ENCODE measurements at places on chromosomes 1 and 21.

DNA sequence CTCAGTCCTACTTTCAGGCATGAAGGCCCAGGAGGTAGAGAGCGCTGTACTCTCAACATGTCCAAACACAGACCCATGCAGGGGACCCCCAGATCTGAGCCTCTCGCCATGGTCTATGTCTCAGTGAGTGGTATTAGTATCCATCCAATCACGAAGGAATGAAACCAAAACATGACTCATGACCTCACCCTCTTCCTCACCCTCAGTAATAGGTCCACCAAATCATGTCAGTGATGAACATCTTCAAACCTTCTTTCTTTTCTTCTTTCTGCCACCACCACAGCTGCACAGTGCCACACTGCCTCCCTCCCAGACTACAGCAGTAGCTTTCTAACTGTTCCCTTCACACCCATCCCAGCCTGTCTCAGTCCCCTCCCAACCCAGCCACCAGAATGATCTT, 16.8 kb downstream of the C1orf116 start:
- DNase-seq, result no peak
- H3K4me3 ChIP-seq, result no peak overlapping the region
- H3K27ac ChIP-seq, result no peak overlapping the region
- no peaks in the 10 kb centered on the region for H3K4me1 ChIP-seq
- no peaks in the 10 kb centered on the region for H3K36me3 ChIP-seq
- H3K27me3 ChIP-seq, result peaks cover 6% of the 10 kb centered on the region

- H3K27ac ChIP-seq, result no peak overlapping the region
- DNase-seq, result no peak
- no peaks in the 10 kb centered on the region for H3K36me3 ChIP-seq
- no peak overlapping the region for H3K4me3 ChIP-seq
- H3K27me3 ChIP-seq, result peaks cover 3% of the 10 kb centered on the region
- no peaks in the 10 kb centered on the region for H3K4me1 ChIP-seq
Observed at GRCh38 chr1:36829961-36830360, 204.4 kb downstream of the GRIK3 start.

GRCh38 chr1:158021721-158022120, 28.3 kb downstream of the KIRREL1 start:
- no peak for DNase-seq
- no peak overlapping the region for H3K27ac ChIP-seq
- H3K4me1 ChIP-seq, result no peaks in the 10 kb centered on the region
- H3K4me3 ChIP-seq, result no peak overlapping the region

- H3K36me3 ChIP-seq, result no peaks in the 10 kb centered on the region
- H3K27me3 ChIP-seq, result peaks cover 8% of the 10 kb centered on the region
Observed at GRCh38 chr1:233470741-233471499, 143.0 kb upstream of the KCNK1 start.

GRCh38 chr21:32349333-32349944, 43.4 kb downstream of the URB1 start:
- peaks cover 73% of the 10 kb centered on the region for H3K36me3 ChIP-seq
- no peaks in the 10 kb centered on the region for H3K4me1 ChIP-seq
- H3K4me3 ChIP-seq, result no peak overlapping the region
- no peaks in the 10 kb centered on the region for H3K27me3 ChIP-seq

DNA sequence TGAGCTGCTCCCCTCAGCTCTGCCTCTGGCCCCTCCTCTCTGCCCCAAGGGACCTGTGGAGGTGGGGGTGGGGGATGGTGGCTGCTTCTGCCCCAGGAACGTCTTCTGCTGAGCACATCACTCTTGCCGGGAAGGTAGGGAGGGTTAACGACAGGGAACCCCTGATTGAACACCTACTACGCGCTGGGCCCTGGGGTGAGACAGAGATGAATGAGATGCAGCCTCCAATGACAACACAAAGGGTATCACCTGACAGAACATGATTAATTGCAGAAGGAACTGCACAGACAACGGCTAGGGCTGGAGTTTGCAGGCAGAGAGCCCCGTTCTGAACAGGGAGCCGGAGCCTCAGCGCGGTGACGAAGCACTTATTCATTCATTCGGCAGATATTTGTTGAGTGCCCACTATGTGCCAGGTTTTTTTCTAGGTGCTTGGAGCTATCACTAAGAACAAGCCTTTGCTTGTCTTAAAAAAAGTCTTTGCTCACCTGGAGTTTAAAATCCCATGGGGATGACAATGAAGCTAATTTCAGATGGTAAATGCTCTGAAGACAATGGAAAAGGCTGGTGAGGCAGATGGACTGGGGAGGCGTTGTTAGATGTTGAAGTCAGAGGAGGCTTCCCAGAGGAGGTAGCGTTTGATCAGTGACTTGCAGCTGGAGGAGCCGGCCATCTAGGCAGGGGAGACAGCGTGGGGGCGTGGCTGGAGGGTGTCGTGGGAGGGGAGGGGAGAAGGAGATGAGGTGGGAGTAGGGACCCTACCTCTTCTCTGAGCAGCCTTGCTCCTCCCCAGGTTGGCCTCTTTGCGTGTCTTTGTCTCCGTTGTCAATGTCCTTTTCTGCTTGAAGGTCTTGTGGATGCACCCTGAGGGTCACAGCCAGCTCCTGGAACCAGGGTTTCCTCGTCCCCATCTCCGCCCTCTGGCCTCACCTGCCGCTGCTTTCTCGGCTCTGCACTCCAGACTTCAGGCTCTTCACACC, 103.1 kb upstream of the CSF3R start:
- peaks cover 14% of the 10 kb centered on the region for H3K27me3 ChIP-seq
- H3K4me3 ChIP-seq, result no peak overlapping the region
- H3K27ac ChIP-seq, result no peak overlapping the region
- H3K36me3 ChIP-seq, result no peaks in the 10 kb centered on the region
- H3K4me1 ChIP-seq, result no peaks in the 10 kb centered on the region

DNA sequence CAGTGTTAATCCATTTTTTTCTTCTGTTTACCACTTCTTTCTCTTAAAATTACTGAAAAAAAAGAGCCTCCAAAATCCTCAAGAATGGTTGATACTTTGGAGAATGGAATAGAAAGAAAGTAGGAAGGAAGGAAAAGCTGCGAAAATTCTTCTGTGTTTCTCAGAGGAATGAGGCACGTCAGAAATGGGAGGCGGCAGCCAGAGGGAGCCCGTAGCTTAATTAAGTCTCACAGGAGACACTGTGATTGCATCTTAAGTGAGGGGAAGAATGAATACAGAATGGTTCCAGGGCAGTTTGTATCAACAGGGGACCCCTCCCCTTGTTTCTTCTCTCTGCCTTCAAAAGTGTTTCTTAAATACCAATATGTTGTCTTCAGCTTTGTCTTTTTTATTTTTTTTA, 1099.5 kb downstream of the PLA2G4A start:
- no peaks in the 10 kb centered on the region for H3K36me3 ChIP-seq
- no peaks in the 10 kb centered on the region for H3K4me1 ChIP-seq
- DNase-seq, result no peak
- no peaks in the 10 kb centered on the region for H3K27me3 ChIP-seq

DNA sequence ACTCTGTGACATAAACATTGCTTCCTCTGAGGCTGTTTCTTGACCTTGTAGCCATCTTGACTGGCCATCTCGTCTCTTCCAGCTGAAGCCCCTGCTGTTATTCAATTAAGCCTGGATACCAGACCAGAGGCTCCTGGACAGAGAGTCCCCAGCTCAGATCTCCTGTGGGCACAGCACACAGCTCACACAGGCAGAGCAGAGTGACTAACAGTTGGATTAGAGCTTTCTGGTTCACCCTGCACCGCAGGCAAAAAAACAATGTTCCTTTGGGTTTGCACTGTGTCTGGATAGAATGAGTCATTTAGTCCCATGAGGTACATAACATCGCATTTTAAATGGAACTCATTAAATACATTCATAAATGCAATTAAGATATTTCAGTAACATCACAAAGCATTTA, 33.4 kb upstream of the USH2A start:
- no peaks in the 10 kb centered on the region for H3K36me3 ChIP-seq
- H3K4me3 ChIP-seq, result no peak overlapping the region
- no peak for DNase-seq
- no peaks in the 10 kb centered on the region for H3K27me3 ChIP-seq
- no peaks in the 10 kb centered on the region for H3K4me1 ChIP-seq

- H3K4me1 ChIP-seq, result no peaks in the 10 kb centered on the region
- H3K4me3 ChIP-seq, result no peak overlapping the region
- peaks cover 5% of the 10 kb centered on the region for H3K27me3 ChIP-seq
- no peaks in the 10 kb centered on the region for H3K36me3 ChIP-seq
- no peak for DNase-seq
Observed at GRCh38 chr1:203163891-203164635, 11.6 kb downstream of the MYBPH start.

DNA sequence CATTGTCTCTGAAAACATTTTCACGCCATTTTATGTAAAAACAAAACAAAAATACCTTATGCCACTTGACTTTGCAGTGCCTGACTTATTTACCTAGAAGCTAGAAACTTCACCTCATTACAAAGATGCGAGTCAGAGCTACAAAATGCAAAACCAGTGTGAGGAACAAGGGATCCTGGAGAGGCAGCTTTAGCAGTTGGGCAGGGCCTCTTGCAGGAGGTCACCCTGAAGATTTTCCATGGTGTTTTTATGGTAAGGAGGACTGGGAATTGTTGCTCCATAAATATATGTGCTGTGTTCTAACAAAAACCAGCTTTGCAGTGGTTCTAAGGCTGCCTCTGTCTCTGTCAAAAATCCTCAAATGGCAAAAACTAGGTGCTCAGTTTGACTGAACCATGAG, 36.4 kb upstream of the TARBP1 start:
- H3K27ac ChIP-seq, result peak overlapping the region; percentile 31
- no peak overlapping the region for H3K4me3 ChIP-seq
- H3K27me3 ChIP-seq, result no peaks in the 10 kb centered on the region
- DNase-seq, result no peak
- H3K4me1 ChIP-seq, result peaks cover 23% of the 10 kb centered on the region

DNA sequence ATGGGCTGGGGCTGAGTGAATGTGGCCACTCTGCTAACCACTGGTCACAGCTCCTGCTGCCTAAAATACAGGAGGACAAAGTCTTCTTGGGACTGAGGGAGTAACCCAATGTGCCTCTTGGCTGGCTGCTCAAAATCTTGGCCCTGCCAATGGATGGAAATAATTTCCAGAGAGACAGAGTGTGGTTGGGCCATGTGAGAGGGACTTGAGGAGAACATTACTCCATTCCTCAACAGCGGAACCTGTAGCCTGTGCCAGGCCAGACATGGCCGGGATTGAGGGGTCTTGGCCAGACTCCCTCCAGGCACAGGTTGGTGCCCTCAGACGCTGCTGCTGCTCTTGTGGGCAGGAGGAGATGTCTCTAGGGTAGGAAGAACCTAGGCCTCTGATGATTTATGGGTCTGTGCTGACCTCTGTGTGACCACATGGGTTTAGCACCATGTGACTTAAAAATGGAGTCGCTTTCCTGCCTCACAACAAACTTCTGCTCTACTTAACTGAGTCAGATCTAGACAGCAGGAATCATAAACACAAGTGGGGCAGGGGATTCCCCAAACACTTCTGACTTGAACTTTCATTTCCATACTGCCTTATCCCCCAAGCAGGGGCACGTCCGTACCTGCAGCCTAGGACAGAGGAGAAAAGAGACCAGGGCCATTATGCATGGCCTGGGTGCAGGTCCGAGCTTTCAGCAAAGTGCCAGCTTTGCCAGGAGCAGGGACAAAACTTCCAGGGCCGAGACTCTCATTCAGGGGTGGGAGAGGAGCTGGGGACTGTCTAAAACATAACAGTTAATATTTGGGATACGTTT, 79.2 kb downstream of the CD34 start:
- no peaks in the 10 kb centered on the region for H3K27me3 ChIP-seq
- H3K27ac ChIP-seq, result peak overlapping the region; percentile 83
- peak; percentile 83 for DNase-seq
- H3K4me3 ChIP-seq, result peak overlapping the region; percentile 58
- peaks cover 9% of the 10 kb centered on the region for H3K36me3 ChIP-seq
- peaks cover 98% of the 10 kb centered on the region for H3K4me1 ChIP-seq

DNA sequence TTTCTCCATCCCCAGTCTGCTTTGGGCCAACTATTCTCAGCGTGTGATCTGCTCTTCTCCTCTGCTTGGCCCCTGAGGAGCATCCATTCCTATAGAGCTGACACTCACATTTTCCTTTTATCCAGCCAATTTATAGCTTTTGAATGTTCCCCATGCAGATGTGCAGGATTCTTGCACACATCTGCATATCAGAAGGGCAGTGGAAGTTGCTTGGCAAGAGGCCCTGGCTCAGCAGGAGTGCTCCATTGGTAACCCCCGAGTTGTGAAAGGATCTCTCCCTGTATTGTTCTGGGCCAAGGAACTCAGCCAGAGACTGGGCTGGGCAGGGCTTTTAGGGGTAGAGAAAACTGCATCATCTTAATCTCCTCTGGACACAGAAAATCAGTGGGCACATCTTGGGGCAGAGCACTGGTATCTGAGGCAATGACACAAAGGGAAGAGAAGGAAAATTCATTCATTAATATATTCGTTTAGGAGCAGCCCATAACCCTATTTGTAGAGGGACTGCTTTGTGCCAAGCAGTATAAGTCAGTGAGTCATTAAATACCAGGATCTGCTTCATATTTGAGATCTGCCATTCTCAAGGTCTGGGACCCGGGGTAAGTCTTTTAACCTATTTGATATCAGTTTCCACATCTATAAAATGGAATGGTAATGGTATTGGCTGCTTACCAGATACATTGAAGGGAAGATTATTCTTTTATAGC, 31.0 kb upstream of the BEND5 start:
- no peaks in the 10 kb centered on the region for H3K4me1 ChIP-seq
- no peak overlapping the region for H3K27ac ChIP-seq
- H3K27me3 ChIP-seq, result peaks cover 19% of the 10 kb centered on the region
- no peak overlapping the region for H3K4me3 ChIP-seq
- H3K36me3 ChIP-seq, result no peaks in the 10 kb centered on the region

DNA sequence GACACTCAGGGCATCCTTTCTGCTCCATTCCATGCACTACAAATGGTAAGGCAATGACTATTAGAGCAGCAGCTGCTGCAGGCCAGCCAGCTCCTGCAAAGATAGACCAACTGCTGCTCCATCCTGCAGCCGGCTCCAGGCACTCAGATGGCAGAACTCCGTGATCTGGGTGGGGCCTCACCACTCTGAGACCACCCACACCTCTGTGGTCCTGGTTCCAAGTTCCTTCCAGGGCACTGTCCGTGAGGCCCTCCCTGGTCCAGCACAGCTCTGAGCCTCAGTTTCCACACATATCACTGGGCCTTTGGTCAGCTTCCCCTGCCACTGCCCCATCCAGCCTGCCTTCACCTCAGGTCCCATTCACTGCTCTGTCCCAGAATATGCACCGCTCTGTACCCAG, 114.7 kb downstream of the DMRTB1 start:
- no peak overlapping the region for H3K27ac ChIP-seq
- H3K4me3 ChIP-seq, result no peak overlapping the region

GRCh38 chr1:219155135-219155534, 18.5 kb upstream of the LYPLAL1 start:
- H3K27ac ChIP-seq, result no peak overlapping the region
- H3K36me3 ChIP-seq, result no peaks in the 10 kb centered on the region
- no peak overlapping the region for H3K4me3 ChIP-seq
- DNase-seq, result no peak

- no peak overlapping the region for H3K4me3 ChIP-seq
- no peaks in the 10 kb centered on the region for H3K36me3 ChIP-seq
- H3K4me1 ChIP-seq, result no peaks in the 10 kb centered on the region
- H3K27me3 ChIP-seq, result no peaks in the 10 kb centered on the region
Observed at GRCh38 chr21:27586986-27587385, 620.1 kb upstream of the ADAMTS5 start.

DNA sequence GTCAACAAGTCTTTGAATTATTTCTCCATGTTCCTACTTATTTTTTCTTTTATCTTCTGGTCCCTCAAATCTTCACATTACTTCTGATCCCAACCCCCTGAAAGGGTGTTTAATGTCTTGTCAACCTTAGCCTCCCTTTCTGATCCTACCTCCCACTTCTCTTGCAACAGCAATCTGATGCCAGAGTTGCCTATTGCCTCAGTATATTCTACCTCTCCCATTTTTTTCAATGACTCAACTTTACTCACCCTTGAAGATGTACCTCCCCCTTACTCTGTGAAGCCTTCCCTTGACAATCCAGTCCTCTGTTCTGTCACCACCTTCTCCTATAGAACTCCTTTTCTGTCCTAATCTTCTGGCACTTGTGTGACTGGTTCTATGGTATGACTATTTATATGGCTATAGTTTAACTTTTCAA, 99.5 kb upstream of the CD55 start:
- no peak overlapping the region for H3K4me3 ChIP-seq
- DNase-seq, result no peak
- no peaks in the 10 kb centered on the region for H3K27me3 ChIP-seq
- peaks cover 4% of the 10 kb centered on the region for H3K4me1 ChIP-seq
